Brain (organoid and tissue), 16 donors: ENCODE measurements at places on chromosomes 7 and 10. TPM values are rescaled to one million over a fixed set of nuclear protein-coding genes. Genes with fewer than 3 reads are reported as not detected.

Gene CABCOCO1
- polyA plus RNA-seq = 2.3 TPM

Gene CHAT
- not detected for polyA plus RNA-seq

Gene FGL2
- 0.85 TPM for polyA plus RNA-seq

Gene ETV1
- polyA plus RNA-seq = 25.6 TPM

Gene AMPH
- 71.5 TPM for polyA plus RNA-seq

Gene OAT
- 66.5 TPM for polyA plus RNA-seq

Gene MMRN2
- polyA plus RNA-seq = 11.5 TPM

Gene TMEM270
- 4.4 TPM for polyA plus RNA-seq

Gene NSUN6
- polyA plus RNA-seq = 4.7 TPM

Gene MINDY4
- 5.1 TPM for polyA plus RNA-seq

Gene SH2D4B
- not detected for polyA plus RNA-seq

Gene SPDYE11
- not detected for polyA plus RNA-seq

Gene SPACDR
- 1.6 TPM for polyA plus RNA-seq

Gene ADIRF
- 84.5 TPM for polyA plus RNA-seq

Gene HABP2
- 10.9 TPM for polyA plus RNA-seq

Gene CLDN15
- 4.6 TPM for polyA plus RNA-seq

Gene ARHGAP19
- 7.6 TPM for polyA plus RNA-seq

Gene ZNF804B
- not detected for polyA plus RNA-seq

Gene PTN
- polyA plus RNA-seq = 169 TPM

Gene LIPJ
- not detected for polyA plus RNA-seq

Gene VPS50
- polyA plus RNA-seq = 5.6 TPM

Gene ANKRD30A
- not detected for polyA plus RNA-seq

Gene CALHM1
- polyA plus RNA-seq = 0.37 TPM

Gene FGF8
- polyA plus RNA-seq = not detected

Gene HOXA3
- polyA plus RNA-seq = 2.0 TPM

Gene TFEC
- polyA plus RNA-seq = not detected

Gene PTPRZ1
- polyA plus RNA-seq = 26.3 TPM
